Kidney epithelial cell (primary cell): ENCODE measurements at places on chromosomes 12 and 14.

GRCh38 chr12:2854669-2855453 lies 2.0 kb downstream of the TEX52 start:
- no peak for DNase-seq

DNA sequence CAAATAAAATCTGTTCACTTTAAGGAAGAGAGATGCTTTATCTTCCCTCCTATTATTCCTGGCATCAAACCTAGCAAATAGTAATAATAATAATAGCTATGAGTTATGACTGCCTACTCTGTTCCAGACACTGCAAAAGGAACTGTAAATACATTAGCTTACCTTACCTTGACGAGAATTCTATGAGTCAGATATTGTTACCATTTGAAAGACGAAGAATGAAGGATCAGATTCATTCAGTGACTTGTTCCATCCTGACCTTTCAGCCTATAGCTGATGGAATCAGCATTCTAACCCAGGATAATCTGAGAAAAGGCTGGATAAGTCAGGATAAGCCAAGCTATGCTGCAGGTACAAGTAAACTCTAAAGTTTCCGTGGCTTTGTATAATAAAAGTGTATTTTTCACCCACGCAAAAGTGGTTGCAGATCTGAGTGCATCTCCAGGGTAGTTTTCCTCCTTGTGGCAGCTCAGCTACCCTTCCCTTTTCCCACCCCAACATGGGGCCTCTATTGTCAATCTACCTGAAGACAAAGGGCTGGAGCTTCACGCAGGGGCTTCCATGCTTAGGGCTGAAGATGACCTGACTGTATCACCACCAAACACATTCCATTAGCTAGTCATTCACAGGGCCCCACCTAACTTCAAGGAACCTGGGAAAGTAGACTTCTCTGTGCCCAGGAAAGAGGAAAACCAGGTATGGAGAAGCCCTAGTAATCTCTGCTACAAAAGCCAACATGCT lies 57.2 kb upstream of the CCND2 start:
- DNase-seq: no peak

GRCh38 chr12:68866950-68867349 lies 59.0 kb downstream of the MDM2 start:
- no peak for DNase-seq

- no peak for DNase-seq
Observed at GRCh38 chr14:96146131-96146771, 58.4 kb upstream of the BDKRB2 start.

DNA sequence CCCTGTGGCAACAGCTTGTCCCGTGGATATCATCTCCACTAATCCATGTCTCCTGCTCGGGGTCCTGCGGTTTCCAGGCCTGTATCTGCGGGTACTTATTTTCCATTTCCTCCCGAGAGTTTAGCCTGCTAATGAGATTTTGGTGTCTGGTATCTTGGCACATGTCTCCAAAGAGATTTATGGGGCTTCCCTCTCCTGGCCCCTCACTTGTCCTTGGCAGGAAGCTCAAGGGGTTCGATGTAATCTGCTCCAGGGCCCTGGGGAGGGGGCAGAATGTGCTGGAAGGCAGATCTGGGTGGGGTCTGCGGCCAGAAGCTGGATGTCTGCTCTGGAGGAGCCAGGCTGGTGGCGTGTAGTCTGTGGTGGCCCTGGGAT lies 85.7 kb downstream of the KIF26A start:
- no peak for DNase-seq

- no peak for DNase-seq
Observed at GRCh38 chr12:7351177-7351576, 47.3 kb downstream of the ACSM4 start.

- DNase-seq: no peak
Observed at GRCh38 chr14:53742233-53742620, 214.4 kb downstream of the BMP4 start.

DNA sequence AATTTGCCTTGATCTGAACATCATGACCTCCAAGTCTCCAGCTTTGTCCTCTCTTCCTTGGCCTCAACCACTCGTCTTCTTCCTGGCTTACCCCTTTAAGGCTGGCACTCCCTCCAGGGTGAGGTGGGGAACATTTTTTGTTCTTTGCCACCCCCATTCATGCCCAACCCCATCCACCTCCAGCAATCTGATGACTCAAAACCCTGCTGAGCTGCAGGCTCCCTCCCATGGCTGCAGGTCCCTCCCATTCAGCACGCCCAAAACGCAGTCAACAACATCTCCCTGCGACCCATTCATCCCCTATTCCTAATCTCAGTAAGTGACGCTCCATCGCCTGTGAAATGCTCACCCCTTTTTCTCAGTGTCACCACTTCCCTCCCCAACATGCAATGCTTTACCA lies 138.8 kb upstream of the PRMT8 start:
- no peak for DNase-seq

GRCh38 chr12:124921200-124922031 lies 7.0 kb upstream of the UBC start:
- no peak for DNase-seq

DNA sequence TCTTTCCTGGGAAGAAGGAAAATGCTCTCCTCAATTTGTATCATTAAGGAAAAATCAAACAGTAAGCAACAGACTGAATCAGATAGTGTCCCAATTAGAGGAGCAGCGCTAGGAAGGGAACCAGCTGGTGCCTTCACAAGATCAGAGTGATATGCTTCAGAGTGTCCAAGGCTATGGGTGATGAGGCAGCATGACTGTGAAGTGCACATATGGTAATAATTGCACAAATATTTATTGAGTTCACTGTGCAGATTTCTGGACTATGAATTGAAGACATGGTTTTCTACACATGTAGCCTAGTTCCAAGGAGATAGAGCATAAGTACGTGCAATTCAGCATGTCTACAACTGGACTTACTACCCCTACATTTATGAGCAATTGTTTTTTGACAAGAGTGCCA lies 78.8 kb upstream of the EVL start:
- no peak for DNase-seq

GRCh38 chr12:1632702-1633101 lies 3.7 kb downstream of the WNT5B start:
- no peak for DNase-seq

- no peak for DNase-seq
Observed at GRCh38 chr14:71551291-71551950, 380.8 kb upstream of the RGS6 start.

GRCh38 chr12:129704232-129704830 lies 199.5 kb downstream of the TMEM132D start:
- DNase-seq: no peak

GRCh38 chr14:92431199-92431725 lies 82.3 kb upstream of the RIN3 start:
- no peak for DNase-seq

DNA sequence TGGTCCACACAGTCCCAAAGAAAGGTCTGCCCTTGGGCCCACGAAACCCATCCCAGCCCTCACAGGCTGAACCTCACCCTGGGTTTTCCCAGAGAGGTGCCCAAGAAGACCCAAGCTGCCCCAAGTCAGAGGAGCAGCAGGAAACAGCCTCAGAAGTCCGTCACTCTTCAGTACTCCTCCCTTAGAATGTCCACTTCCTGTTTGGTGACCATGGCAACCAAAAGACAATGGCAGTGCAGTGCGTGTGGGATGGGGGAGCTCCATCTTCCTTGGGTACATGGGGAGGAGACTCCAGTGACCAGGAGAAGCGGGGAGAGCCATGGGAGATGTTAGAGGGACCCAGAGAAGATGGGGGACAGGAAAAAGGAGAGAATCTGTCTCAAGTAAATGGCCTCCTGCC lies 11.3 kb downstream of the SELPLG start:
- no peak for DNase-seq
